Caco-2 (cell line): ENCODE measurements at places on chromosomes 6 and 20. TPM values are rescaled to one million over a fixed set of nuclear protein-coding genes. Genes with fewer than 3 reads are reported as not detected.

The C4B gene
- 1.1 and 1.4 TPM in 2 replicates for total RNA-seq

The ZNF335 gene
- 35.1 and 38.1 TPM in 2 replicates for total RNA-seq

The RIN2 gene
- 35.2 and 36.7 TPM in 2 replicates for total RNA-seq

The DPPA5 gene
- not detected in 2 replicates for total RNA-seq

The GTSF1L gene
- not detected in 2 replicates for total RNA-seq

The OPRL1 gene
- 0.51 and 0.59 TPM in 2 replicates for total RNA-seq

The IFNGR1 gene
- total RNA-seq, result 56.9 and 58.0 TPM in 2 replicates

The GRIK2 gene
- 0.29 TPM in 1 of 2 replicates, not detected in the other for total RNA-seq

The GJA1 gene
- 54.5 and 56.7 TPM in 2 replicates for total RNA-seq

The TXNDC5 gene
- 117 and 119 TPM in 2 replicates for total RNA-seq

The LRRC1 gene
- total RNA-seq, result 60.8 and 66.1 TPM in 2 replicates

The PNPLA1 gene
- 0.19 and 0.25 TPM in 2 replicates for total RNA-seq

The KCTD20 gene
- total RNA-seq, result 28.1 and 32.4 TPM in 2 replicates

The MOG gene
- not detected in 2 replicates for total RNA-seq

The DEFB124 gene
- not detected in 2 replicates for total RNA-seq

The CFAP61 gene
- not detected in 2 replicates for total RNA-seq

The NRSN2 gene
- 24.6 and 27.5 TPM in 2 replicates for total RNA-seq

The IL17F gene
- not detected in 2 replicates for total RNA-seq

The ADTRP gene
- 3.0 and 5.2 TPM in 2 replicates for total RNA-seq

The ZNF451 gene
- total RNA-seq, result 57.6 and 62.3 TPM in 2 replicates

The TMC2 gene
- not detected in 2 replicates for total RNA-seq

The HCRTR2 gene
- total RNA-seq, result 0.63 and 1.3 TPM in 2 replicates

The SIRPA gene
- total RNA-seq, result 31.6 and 33.3 TPM in 2 replicates
